ENCODE measurements at places on chromosomes 4 and X. TPM values are rescaled to one million over a fixed set of nuclear protein-coding genes. Genes with fewer than 3 reads are reported as not detected.

DNA sequence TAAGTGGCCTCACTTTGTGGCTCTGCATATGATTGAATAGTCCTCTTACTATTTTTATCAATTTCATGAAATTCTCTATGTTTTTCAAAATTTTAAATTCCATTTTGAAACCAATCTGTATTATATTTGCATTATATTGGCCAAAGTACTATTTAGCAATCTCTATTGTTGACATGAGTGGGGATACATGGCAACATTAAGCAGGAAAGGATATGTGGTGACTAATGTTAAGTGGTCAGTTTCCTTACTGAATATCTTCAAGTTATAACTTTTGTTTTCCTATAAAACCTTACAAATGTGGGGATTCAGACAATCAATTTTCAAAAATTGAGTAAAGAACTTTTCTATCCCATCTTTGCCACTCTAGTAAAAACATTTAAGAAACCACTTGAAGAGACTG, 10.2 kb downstream of the BBS7 start:
- 0 out of 2 replicates have a peak, but pooled peaks cover 6% of the 10 kb centered on the region for H3K4me1 ChIP-seq
- no peaks in the 10 kb centered on the region for H3K36me3 ChIP-seq
- no peak overlapping the region for H3K27ac ChIP-seq

GRCh38 chr4:10106421-10107039, 10.1 kb downstream of the WDR1 start:
- peak overlapping the region; percentile 80 for H3K27ac ChIP-seq
- peak overlapping the region; percentile 78 for H3K4me3 ChIP-seq
- peaks cover 74% of the 10 kb centered on the region for H3K36me3 ChIP-seq
- DNase-seq: peak; percentile 98
- peaks cover 18% of the 10 kb centered on the region for H3K27me3 ChIP-seq

DNA sequence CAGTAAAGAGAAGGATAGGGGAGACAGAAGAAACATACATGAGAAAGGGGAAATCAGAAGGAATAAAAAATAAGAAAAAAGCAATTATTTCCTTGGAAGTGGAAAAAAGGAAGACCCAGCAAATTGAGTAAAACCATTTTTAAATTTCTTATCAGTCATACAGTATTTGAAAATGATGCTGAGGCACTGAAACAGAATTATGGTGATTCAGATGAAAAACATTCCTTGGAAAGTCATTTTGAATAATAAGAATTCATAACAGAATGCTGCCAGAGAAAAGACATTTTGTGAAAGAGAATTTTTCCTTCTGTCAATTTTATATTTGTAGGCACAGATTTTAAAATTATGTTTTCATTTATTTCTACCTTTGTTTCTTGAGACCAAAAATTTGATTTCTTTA, 895.5 kb upstream of the EPHA5 start:
- no peak for DNase-seq
- no peaks in the 10 kb centered on the region for H3K27me3 ChIP-seq
- H3K4me3 ChIP-seq: peak overlapping the region; percentile 58
- peaks cover 39% of the 10 kb centered on the region for H3K4me1 ChIP-seq
- H3K27ac ChIP-seq: peak overlapping the region; percentile 92
- H3K36me3 ChIP-seq: no peaks in the 10 kb centered on the region

- H3K4me1 ChIP-seq: no peaks in the 10 kb centered on the region
- no peak for DNase-seq
- no peak overlapping the region for H3K27ac ChIP-seq
- H3K36me3 ChIP-seq: no peaks in the 10 kb centered on the region
- H3K27me3 ChIP-seq: no peaks in the 10 kb centered on the region
Observed at GRCh38 chr4:93480452-93480851, 348.1 kb upstream of the ATOH1 start.

DNA sequence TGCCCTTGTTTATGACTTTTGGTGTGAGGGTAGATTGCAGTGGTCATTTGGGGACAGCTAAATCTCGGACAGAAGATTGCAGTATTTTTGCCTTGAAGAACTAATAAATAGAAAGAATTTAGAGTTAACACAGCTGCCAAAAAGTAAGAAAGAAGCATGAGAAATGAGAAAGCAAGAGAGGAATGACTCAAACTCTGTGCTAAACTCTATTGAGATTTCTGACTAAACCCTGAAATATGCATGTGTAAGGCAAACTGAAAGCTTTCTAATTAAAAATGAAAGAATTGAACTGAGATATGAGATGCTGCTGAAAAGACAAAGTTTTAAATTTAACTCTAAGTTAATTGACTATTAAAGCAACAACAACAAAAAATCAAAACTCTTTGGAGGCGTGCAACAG, 791.3 kb downstream of the RAB28 start:
- H3K27ac ChIP-seq: no peak overlapping the region
- no peak for DNase-seq
- H3K36me3 ChIP-seq: peaks cover 4% of the 10 kb centered on the region
- 0 out of 2 replicates have a peak, but pooled peaks cover 2% of the 10 kb centered on the region for H3K27me3 ChIP-seq
- H3K4me3 ChIP-seq: no peak overlapping the region
- no peaks in the 10 kb centered on the region for H3K4me1 ChIP-seq

DNA sequence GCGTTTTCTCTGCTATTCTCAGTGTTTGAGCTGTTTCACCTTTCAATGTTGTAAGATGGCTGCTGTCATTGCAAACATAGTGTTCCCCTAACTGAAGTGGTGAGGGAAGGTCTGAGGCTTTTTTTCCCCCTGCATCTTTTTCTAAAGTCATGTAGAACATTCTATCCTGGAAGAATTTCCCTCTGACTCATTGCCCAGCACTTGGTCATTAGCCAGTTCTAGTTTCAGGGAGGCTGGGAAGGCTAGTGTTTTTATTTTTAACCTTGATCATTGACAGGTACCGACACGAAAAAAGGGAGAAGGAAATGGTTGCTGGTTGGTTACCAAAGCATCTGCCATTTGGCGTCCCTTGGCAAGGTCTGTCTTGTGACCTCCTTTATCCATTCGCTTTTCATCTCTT, 6.6 kb downstream of the LANCL3 start:
- H3K36me3 ChIP-seq: no peaks in the 10 kb centered on the region
- H3K27me3 ChIP-seq: no peaks in the 10 kb centered on the region
- H3K27ac ChIP-seq: no peak overlapping the region
- no peak for DNase-seq
- H3K4me1 ChIP-seq: no peaks in the 10 kb centered on the region

- H3K36me3 ChIP-seq: no peaks in the 10 kb centered on the region
- no peak overlapping the region for H3K4me3 ChIP-seq
- H3K27ac ChIP-seq: no peak overlapping the region
- no peaks in the 10 kb centered on the region for H3K27me3 ChIP-seq
Observed at GRCh38 chr4:174449944-174450785, 72.1 kb downstream of the HPGD start.

GRCh38 chr4:161799710-161800109, 364.1 kb downstream of the FSTL5 start:
- H3K27ac ChIP-seq: no peak overlapping the region
- H3K36me3 ChIP-seq: no peaks in the 10 kb centered on the region
- DNase-seq: no peak
- H3K4me1 ChIP-seq: no peaks in the 10 kb centered on the region
- no peak overlapping the region for H3K4me3 ChIP-seq

DNA sequence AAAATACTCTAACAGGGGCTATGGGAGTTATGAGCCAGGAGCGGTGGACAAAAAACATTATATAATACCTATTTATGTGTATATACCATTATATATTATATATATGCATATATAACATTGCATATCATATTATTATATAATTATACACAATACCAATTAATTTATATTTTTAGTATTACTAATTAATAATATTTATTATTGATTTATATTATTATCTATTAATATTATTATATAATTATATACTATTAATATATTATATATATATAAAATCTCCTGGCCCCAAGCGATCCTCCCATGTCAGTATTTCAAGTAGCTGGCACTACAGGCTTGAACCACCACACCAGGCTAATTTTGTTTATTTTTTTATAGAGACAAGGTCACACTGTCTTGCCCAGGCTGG, 73.8 kb upstream of the JADE1 start:
- H3K27ac ChIP-seq: no peak overlapping the region
- no peaks in the 10 kb centered on the region for H3K36me3 ChIP-seq
- H3K4me3 ChIP-seq: no peak overlapping the region
- H3K27me3 ChIP-seq: no peaks in the 10 kb centered on the region
- H3K4me1 ChIP-seq: no peaks in the 10 kb centered on the region

GRCh38 chr4:152961014-152961772, 25.1 kb downstream of the FHDC1 start:
- no peak for DNase-seq
- no peaks in the 10 kb centered on the region for H3K36me3 ChIP-seq
- no peaks in the 10 kb centered on the region for H3K27me3 ChIP-seq
- no peak overlapping the region for H3K4me3 ChIP-seq
- H3K4me1 ChIP-seq: peaks cover 16% of the 10 kb centered on the region

- no peaks in the 10 kb centered on the region for H3K27me3 ChIP-seq
- H3K36me3 ChIP-seq: peaks cover 5% of the 10 kb centered on the region
- no peak overlapping the region for H3K27ac ChIP-seq
Observed at GRCh38 chr4:11489453-11490083, 60.9 kb upstream of the HS3ST1 start.

- no peak overlapping the region for H3K27ac ChIP-seq
- H3K36me3 ChIP-seq: no peaks in the 10 kb centered on the region
- H3K4me3 ChIP-seq: no peak overlapping the region
- H3K4me1 ChIP-seq: peaks cover 19% of the 10 kb centered on the region
- DNase-seq: no peak
Observed at GRCh38 chrX:39667736-39668482, 429.8 kb downstream of the BCOR start.

DNA sequence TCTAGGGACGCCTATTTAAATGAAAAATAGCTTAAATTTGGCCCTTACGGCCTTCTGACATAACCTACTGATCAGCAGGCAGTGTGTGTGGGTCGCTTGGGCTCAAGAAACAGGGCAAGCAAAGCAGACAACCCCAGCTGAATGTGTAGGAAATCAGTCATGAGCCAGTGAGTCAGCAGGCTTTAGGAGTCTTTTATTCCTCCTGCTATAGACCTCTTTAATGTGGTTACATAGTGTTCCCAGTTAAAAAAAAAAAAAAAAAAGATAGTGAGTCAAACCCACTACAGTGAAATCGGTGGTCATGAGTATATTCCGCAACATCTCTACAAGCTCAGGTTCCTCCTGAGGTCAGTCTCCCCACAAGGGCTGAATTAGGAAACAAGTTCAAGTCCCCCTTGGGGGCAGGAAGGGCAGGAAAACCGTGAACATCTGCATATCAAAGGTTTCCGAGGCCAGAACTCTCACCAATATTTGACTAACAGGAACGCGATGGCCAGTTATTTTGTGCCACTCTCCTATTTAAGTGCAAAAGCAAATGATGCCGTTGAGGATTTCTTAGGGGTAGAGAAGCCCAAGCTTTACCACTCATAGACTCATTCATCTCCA, 32.7 kb downstream of the ACSL1 start:
- peak; percentile 87 for DNase-seq
- H3K4me1 ChIP-seq: peaks cover 18% of the 10 kb centered on the region
- no peak overlapping the region for H3K4me3 ChIP-seq
- H3K27me3 ChIP-seq: peaks cover 2% of the 10 kb centered on the region

DNA sequence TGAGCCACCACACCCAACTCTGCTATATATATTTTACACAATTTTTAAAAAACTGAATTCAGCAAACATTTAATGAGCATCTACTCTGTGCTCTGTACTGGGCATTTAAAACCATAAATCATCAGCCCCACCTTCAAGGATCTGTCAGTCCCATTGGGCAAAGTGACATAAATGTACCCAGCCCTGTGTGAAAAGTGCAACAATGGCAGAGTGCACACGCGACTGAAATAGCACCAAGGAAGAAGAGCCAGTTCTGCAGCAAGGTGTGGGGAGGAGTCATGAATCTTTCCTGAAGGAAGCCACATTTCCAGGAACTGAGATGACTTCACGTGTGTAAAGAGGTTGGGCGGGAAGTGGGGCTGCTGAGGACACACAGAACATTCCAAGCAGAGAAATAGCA, 111.5 kb upstream of the ATP6AP2 start:
- H3K27me3 ChIP-seq: peaks cover 22% of the 10 kb centered on the region
- peaks cover 11% of the 10 kb centered on the region for H3K4me1 ChIP-seq
- no peaks in the 10 kb centered on the region for H3K36me3 ChIP-seq
- no peak overlapping the region for H3K4me3 ChIP-seq
- no peak overlapping the region for H3K27ac ChIP-seq

DNA sequence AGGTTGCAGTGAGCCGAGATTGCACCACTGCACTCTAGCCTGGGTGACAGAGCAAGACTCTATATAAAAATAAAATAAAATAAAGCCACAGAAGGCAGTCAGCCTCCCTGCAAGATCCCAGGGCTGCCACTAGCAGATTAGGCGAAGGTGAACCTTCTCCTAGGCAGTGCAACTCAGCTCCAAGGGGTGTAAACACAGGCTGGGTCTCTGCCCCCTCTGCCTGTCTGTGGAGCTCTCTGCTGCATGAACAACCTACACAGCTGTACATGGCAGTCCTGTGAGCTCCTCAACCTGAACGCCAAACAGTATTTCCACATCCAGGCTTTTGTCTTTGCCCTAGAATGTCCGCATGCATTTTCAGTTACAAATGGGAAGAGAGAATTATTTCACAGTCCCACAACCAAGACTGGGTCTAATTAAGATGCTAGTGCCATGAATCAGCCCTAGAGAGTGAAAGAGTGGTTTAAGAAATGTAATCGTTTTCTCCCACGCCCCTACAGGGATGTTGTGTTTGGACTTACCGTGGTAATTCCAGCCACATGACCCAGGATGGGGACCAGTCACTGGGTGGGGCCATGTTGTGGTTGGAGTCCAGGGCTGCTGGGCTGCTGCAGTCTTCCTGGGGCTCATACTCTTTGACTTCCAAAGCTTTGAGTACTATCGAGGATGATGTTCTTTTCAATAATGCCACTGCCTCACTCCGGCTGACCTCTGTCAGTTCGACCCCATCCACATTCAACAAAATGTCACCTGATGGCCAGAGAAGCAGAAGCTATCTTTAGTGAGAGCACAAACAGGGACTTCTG, 99.0 kb downstream of the FIP1L1 start:
- peaks cover 65% of the 10 kb centered on the region for H3K4me1 ChIP-seq
- H3K27me3 ChIP-seq: no peaks in the 10 kb centered on the region
- H3K27ac ChIP-seq: peak overlapping the region; percentile 97
- DNase-seq: peak; percentile 99

DNA sequence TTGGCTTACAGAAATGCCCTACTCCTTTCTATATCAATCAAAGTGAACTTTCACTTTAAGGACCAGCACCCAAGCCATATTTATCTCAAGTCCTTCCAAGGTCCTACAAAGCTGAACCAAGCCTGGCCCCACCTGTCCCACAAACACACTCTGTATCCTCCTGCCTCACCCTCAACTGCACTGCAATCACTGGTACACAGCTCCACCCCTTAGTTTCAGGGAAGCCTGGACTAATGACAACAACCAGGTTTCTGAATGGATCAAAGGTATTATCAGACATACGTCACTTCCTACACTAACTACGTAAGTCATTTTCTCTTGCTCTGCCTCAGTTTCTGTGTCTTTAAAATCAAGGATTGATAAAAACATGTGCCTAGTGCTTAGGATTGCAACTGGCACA, 205.6 kb upstream of the HS3ST1 start:
- no peak for DNase-seq
- no peak overlapping the region for H3K27ac ChIP-seq
- H3K27me3 ChIP-seq: peaks cover 2% of the 10 kb centered on the region
- H3K36me3 ChIP-seq: no peaks in the 10 kb centered on the region

The ACOT9 gene
- 49.3 TPM for total RNA-seq

The AKAP14 gene
- not detected for total RNA-seq

The IL2RG gene
- not detected for total RNA-seq

The MND1 gene
- total RNA-seq: 7.6 TPM

The MAGEA11 gene
- total RNA-seq: not detected

The PPP4R3C gene
- total RNA-seq: not detected

The AWAT2 gene
- total RNA-seq: not detected

The LPAR4 gene
- not detected for total RNA-seq

The RNF175 gene
- not detected for total RNA-seq

All from HFFc6 (cell line).